Adipocyte (in vitro differentiated cells): ENCODE measurements at places on chromosomes 3 and 15.

DNA sequence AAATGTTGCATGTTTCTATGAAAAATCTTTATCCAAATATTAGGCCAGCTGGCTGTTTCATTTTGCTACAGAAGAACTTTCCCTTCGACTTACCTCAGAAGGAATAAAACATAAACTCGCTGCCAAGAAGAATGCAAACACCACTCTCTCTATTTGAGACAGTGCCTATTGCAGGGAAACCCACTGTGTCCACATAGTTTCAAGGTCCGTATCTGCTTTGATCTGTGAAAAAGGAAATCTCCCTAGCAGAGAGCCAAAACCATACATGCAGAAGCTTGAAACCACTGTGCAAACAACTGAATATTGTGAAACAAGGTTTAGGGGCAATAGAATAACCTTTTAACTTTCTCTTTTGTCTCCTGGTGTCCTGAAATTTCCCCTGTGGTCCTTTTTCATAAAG is 35.0 kb upstream of the CAPN7 start:
- DNase-seq, result peak; percentile 49

GRCh38 chr3:11908981-11909698 is 62.5 kb upstream of the TAMM41 start:
- no peak for DNase-seq

DNA sequence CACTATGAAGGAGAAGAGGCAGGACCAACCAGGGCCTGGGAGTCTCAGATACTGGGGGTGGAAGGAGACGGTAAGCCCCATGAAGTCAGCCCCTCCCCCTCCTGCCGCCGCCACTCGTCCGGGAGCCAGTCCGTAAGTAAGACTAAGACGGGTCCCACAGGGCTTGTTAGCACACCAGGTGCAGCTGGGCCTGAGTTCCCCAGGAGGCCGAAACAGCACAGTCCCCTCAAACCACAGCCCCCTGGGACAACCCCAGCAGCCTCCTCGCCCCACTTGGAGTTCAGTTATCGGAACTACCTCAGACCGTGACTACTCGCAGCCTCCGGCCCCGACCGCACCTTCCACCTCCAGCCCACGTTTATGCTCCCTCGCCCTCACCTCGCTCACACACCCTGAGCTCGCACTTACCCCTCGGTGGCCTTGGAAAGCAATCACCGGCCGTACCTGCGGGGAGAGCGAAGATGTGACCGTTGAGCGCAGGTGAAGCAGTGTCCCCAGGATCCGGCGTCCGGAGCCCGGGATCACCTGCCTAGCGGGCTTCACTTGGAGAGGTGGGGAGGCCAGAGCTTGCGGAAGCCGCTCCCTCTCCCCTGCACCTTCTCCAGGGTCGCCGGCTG is 557 bp downstream of the ELL3 start:
- DNase-seq, result no peak

DNA sequence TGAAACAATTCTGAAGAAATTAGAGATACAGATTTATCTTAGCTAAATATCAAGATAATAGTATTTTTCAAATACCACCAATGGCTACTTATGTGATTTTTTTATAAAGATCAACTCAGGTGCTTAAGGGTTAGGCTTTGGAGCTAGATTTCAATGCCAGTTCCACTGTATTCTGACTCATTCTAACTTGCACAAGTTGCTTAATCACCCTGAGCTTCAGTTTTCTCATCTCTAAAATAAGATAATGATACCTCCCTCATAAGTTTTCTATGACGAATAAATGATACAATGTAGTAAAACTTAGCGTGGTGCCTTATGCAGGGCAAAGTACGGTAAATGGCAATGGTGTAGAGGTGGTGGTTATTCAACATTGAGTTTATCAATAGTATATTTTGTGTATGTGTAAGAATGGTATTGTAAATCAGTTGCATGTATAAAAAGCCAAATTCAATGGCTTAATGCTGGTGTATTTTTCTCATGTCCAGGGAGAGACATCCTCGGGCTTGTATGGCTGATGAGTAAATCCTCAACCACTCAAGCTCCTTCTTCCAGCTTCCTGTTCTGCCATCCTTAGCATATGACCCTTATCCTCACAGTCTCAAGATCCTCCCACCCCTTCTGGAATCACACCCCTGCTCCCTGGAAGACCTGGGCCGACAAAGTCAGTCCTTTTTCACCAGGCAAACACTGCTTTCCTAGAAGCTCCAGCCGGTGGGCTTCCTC is 505.9 kb upstream of the CFAP20DC start:
- DNase-seq, result peak; percentile 59

- no peak for DNase-seq
Observed at GRCh38 chr15:35246451-35246850, 161.4 kb upstream of the NANOGP8 start.

- DNase-seq, result no peak
Observed at GRCh38 chr15:58324533-58324932, 107.3 kb upstream of the LIPC start.

DNA sequence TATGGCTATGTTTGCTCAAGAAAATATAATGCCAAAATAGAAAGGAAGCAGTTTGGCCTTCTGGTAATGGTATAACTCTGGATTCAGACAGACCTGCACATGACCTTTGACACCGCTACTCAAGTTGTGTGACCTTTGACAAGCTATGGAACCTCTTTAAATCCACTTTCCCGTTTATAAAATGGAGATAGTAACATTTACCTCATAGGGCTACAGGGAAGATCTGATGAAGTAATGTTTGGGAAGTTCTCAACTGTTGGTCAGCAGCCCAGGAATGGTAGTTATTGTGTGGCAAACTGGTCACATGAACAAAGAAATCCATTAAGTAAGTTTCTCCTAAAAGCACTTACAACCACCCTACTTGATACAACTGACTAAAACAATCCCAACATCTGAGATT is 95.1 kb upstream of the PHLDB2 start:
- peak; percentile 52 for DNase-seq

GRCh38 chr3:177320765-177321247 is 123.5 kb upstream of the TBL1XR1 start:
- peak; percentile 18 for DNase-seq

- peak; percentile 83 for DNase-seq
Observed at GRCh38 chr15:44726568-44727484, 9.5 kb upstream of the TRIM69 start.

DNA sequence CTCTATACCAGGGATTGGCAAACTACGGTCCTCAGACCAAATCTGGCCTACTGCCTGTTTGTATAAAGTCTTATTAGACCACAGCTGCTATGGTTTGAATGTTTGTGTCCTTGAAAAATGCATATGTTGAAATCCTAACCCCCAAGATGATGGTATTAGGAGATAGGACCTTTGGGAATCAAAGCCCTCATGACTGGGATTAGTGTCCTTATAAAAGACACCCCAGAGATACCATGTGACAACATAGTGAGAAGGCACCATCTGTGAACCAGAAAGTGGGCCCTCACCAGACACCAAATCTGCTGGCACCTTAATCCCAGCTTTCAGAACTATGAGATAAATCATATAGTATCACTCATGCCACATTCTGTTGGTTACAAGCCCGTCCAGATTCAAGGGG is 7.4 kb downstream of the HMCES start:
- peak; percentile 34 for DNase-seq

GRCh38 chr15:83209333-83209732 is 1.7 kb upstream of the HDGFL3 start:
- no peak for DNase-seq

GRCh38 chr3:119745942-119746341 is 36.0 kb upstream of the NR1I2 start:
- DNase-seq, result no peak

DNA sequence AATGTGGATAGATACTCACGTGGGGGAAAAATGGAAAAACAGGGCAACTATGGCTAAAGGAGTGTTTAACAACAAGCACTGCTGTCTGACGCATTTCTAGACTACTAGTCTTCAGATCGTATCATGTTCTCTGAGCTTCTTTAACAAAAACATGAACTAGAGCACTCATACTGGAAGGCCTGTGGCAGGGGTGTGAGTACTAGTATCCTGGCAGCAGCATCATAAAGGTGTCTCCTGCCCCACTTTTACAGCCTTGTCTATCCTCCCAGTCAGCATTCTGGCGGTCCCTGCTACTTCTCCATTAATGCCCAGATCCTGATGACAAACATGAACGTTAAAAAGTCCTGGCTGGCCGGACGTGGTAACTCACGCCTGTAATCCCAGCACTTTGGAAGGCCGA is 4.0 kb downstream of the FMN1 start:
- DNase-seq, result no peak

- DNase-seq, result peak; percentile 81
Observed at GRCh38 chr15:22979238-22980188, 655 bp downstream of the CYFIP1 start.

GRCh38 chr3:99713440-99713839 is 75.0 kb downstream of the COL8A1 start:
- peak; percentile 56 for DNase-seq

DNA sequence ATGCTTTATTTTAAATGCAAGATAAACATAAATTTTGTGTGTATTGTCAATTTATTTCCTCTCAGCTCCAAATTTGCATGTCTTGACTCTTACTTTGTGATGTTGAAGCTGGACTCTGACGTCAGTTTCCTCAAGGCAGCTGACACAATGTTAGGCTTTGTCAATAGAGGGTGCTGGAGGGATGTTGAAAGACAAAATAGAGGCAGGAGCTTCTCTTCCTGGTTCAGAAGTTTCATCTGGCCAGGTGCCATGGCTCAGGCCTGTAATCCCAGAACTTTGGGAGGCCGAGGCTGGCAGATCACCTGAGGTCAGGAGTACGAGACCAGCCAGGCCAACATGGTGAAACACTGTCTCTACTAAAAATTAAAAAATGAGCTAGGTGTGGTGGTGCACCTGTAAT is 408.6 kb downstream of the GBE1 start:
- peak; percentile 22 for DNase-seq

DNA sequence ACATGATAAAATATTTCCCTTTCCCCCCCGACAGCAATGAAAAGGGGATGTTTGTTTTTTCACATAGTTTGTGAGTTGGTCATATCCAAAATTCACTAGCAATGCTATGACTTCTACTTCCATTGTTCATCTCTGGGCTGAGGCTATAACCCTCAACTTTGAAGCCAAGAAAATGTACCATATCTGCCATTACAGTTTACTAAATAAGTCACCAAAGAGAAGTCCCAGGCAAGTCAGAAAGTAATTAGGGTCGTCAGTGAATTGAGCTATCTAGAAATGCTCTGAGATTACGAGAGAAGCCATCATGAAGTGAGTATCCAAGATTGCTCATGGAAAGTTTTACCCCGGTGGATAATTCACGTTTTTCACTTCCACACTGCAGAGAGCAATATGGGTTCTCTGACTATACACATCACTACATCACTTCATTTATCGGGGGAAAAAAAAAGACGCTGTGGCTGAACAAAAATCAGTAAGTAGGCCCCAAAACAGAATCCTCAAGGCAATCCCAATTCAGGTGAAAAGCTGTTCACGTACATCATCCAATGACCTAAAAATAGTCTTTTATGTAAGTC is 1.4 kb downstream of the PEAK1 start:
- DNase-seq, result peak; percentile 53

DNA sequence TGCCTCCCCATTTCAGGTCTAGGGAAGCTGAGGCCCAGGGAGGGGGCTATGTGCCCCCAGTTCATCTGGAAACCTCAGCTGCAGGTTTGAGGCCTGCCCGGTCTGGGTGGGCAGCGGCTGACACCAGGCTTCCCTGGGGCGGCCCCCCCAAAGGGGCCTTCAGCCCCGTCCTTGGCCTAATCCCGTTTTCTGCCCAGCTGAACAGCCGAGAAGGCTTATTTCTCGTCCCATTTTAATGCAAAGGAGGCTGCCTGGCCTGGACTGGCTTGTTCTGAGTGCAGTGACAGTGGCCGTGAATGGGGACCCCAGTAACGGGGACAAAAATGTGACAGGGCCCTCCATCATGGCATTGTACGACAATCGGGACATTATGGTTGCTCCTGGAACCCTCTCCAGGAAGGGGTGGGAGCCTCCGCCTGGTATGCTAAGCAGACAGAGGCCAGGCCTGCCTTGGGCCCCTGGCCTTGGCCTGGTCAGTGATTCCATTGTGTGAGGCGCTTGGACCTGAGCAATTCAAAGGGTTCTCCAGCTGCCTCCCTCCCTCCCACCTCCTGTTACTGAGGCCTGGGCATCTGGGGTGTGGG is 93.9 kb downstream of the WNT7A start:
- DNase-seq, result no peak

- no peak for DNase-seq
Observed at GRCh38 chr3:10817506-10817905, 1.5 kb downstream of the SLC6A11 start.

GRCh38 chr3:50470658-50471057 is 32.8 kb downstream of the CACNA2D2 start:
- DNase-seq, result no peak

- DNase-seq, result no peak
Observed at GRCh38 chr15:51117270-51117669, 22.6 kb upstream of the TNFAIP8L3 start.

DNA sequence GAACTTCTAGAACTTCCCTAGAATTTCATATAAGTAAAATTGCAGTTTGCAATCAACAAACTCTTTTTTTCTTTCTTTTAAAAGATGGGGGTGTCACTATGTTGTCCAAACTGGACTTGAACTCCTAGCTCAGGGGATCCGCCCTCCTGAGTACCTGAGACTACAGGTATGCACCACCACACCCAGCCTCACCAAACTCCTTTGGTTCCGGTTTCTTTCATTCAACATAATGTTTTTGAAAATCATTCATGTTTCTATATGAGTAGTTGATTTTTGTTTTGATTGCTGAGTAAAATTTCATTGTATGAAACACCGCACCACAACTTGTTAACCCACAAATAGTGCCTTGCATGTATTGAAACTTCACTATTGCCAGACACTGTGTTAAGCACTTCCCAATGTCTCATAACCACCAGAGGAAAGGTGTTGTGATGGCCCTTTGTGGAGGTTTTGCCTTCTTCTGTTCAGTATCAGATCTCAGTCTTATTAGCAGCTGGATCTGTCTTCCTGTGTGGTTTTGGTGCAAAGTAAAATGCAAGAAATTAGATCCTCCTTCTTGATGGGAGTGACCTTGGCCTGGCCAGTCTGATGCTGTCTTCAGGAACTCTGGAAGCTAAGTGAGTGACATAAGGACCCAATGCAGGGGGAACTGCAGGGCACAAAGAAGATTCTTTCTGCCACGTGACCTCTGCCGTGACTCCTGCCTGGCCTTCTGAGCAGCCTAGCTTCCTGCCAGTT is 78.8 kb upstream of the UBE2E1 start:
- DNase-seq, result no peak

DNA sequence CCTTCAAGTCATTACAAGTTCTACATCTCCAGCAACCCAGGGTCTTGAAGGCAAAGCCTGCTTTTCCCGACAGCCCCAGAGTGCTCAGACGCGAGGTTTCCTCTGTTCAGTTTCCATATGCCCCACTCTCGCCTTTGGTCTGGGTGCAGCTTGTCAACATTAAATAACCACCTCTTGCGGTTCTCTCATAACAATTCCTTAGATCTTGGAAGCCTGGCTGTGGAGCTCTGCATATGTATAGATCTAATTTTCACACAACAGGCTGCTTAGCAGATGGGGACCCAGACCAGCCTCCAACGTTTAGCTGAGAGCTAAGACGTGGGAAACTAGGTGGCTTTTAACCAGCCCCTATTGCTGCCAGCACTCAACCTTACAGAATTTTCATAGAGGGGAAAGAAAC is 295.5 kb downstream of the RPLP1 start:
- DNase-seq, result no peak
